ENCODE measurements at places on chromosomes 7 and 10.

DNA sequence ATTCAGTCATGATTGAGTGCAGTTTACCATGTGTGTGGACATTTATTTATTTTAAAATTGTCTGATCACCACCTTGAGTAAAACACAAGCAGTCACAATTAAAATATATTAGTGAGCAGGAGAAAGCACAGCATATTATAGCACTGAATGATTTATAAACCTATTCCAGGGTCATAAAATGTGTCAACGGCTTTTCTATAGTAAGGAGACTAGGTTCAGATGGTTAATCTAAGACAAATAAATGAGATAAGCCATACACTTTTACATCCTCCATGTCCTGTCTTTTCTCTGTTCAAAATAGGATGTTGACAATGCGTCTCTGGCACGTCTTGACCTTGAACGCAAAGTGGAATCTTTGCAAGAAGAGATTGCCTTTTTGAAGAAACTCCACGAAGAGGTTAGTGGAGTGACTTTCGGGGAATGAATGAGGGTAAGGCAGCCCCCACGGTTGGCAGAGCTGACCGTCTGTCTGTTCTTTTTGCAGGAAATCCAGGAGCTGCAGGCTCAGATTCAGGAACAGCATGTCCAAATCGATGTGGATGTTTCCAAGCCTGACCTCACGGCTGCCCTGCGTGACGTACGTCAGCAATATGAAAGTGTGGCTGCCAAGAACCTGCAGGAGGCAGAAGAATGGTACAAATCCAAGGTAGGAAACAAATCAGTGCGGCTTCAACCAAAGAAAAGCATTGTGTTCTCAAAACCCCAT lies 5.4 kb downstream of the VIM start:
- no peak for DNase-seq

DNA sequence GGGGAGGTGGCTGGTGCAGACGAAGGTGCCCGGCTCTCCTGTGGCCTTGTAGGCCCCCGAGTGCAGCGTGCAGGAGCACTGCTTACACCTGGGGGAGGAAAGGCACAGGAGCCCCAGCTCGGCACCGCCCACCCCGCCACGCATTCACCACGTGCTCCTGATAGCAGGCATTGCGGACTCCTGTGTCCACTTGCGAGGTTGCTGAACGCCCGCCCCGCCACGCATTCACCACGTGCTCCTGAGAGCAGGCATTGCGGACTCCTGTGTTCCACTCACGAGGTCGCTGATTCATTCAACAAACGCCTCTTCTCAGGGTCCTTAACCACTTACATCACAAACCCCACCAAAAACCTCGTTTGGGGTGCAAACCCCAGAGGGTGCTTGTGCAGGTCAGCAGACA lies 13.9 kb downstream of the MICALL2 start:
- DNase-seq: no peak

DNA sequence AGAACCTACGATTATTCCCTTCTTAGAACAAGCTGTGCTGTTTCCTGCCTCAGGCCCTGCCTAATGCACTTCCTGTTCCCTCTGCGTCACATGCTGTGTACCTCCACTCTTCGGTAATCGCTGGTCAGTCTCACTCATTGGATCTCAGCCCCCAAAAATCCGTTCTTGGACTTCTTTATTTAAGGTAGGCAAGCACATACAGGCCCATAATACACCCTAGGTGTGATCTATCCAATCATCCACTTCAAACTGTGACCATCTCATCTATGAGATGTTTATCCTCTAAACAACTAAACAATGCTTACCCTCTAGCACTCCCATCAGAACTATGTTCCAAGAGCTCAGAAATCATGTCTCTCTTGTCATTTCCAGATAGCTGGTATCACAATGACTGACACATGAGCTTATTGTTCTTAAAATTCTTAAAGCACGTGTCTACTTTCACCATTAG lies 83.9 kb downstream of the CADPS2 start:
- DNase-seq: no peak

DNA sequence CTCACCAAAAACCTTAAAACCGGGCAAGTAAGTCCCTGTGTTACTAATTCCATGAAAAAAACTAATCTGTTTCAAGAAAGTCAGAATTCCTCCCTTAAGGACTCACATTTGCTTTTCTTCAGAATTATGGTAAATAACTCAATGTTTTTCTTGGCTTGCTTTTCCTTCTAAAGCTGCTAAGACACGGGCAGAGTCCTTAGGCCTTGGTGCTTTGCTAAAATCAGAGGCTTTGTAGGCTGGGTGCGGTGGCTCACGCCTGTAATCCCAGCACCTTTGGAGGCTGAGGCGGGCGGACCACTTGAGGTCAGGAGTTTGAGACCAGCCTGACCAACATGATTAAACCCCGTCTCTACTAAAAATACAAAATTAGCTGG lies 32.0 kb downstream of the GNA12 start:
- no peak for DNase-seq

DNA sequence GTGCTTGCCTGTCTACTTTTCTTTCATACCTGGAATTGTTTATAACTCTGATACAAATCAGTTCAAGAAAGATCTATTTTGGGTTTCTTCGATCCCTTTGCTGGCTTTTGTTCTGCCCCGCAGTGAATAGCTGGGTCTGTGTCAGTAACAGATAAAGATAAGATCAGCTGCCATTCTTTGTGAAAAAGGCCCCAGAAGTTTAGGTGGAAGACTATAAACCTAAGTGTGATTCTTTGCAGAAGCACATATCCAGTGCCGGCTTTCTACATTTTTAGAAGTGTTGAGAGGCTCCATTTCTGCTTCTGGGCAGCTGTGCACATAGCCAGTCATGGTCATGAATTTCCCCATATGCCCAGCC lies 686.4 kb upstream of the C7orf33 start:
- no peak for DNase-seq

- DNase-seq: no peak
These were observed 25.5 kb downstream of the FGFBP3 start for GRCh38 chr10:91883549-91884444.

GRCh38 chr7:30062587-30062986 lies 34.4 kb downstream of the PLEKHA8 start:
- no peak for DNase-seq

DNA sequence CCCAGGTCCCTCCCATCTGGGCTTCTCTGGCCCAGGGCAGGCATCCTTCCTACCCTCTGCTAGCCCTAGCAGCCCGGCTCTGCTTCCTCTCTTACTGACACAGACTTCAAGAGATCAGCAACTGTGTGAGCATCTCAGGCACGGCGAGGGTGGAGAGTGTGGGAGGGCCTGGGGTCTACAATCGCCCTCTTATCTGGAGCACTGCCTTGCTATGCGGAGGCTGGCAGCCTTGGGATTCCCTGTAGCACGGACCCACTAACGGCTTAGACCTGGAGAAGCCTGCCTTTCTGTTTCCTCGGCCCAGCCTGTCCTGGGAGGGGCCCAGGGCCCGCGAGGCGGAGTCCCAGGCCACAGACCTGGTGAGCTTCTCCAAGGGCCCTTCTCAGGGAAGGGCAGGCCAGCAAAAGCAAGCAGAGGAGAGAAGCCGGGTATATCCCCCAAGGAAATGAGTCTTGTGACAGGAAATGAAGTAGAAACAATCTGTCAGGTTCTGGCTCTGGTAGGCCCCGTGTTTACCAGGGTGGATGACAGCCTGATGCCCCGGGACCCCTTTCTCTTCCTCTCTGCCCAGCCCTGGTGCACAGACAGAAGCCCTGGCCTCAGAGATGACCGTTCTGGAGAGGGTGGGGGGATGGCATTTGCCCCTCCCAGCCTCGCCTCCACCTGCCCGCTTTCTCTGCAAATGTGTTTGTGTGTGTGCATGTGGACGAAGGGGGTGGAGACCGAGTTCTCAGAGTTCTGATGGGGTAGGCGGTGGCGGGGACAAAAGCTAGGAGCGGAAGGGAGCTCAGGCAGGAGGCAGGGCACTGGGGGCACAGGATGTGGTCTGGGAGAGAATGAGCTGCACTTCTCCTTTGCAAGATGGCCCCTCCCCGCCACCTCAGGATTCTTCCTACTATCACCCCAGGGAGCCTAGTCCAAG lies 2.5 kb downstream of the LRCH4 start:
- peak; percentile 35 for DNase-seq

DNA sequence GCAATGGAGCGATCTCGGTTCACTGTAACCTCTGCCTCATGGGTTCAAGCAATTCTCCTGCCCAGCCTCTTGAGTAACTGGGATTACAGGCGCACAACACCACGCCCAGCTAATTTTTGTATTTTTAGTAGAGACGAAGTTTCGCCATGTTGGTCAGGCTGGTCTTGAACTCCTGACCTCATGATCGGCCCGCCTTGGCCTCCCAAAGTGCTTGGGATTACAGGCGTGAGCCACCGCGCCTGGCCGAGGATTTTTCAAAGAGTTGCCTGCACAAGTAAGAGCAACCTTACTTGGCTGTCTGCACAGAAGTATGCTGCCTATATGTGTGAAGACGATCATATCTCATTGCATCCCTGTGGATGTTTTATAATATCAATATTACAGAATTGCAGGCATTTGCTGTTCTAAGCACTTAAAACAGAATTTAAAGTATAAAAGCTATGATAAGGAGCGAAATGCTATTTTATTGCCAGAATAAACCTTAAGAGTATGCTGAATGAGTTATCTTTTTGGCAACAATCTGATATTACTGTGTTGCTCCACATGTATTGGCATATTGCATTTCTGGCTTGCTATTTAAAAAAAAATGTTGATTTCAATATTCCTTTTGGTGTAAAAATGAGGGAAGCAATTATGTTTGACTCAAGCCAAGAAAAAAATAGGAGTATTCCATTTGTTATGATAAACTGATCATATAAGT lies 379.4 kb upstream of the SEMA3D start:
- DNase-seq: no peak

DNA sequence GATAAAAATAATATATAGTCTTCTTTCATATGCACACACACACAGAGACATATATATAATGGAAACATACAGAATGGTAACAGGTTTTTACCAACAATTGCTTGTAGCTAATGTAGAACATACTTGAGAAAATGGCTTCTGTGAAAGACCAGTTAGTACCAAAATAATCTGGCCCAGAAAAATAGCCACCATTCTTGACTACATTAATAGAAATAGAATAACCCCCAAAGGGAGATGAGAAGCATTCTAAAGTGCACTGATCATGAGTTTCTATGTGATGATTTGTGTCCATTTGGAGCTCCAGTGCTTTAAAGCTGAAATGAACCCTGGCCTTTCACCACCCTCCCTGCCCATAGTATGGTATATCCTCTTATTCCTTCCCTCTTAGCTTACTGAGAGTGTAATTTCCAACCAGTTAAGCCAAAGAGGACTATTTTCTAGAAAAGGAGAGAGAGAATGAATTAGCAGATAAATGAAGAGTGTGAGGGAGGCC lies 22.9 kb upstream of the IFIT2 start:
- no peak for DNase-seq

DNA sequence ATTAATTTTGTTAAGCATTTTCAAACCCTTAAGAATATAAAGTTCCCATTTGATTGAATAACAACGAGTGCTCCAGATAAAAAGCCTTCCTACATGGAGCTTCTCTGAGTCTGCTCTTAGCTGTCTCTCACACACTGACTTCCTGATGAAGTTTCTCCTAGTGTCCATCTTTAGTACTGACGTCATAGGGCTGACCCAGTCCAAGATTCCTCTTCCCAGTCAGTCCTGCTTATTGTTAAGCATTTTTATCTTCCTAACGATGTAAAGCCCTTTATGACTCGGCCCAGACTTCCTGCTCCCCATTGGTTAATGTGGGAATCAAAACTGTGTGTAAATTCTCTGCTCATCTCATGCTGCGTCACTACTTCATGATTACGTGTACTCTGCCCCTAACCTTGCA lies 398.8 kb downstream of the TFEC start:
- DNase-seq: no peak

- DNase-seq: no peak
These were observed 59.4 kb downstream of the CALCR start for GRCh38 chr7:93515144-93515543.

- no peak for DNase-seq
These were observed 55.6 kb downstream of the GALNT11 start for GRCh38 chr7:152081088-152081487.

GRCh38 chr10:102010961-102011360 lies 45.0 kb downstream of the ARMH3 start:
- no peak for DNase-seq

DNA sequence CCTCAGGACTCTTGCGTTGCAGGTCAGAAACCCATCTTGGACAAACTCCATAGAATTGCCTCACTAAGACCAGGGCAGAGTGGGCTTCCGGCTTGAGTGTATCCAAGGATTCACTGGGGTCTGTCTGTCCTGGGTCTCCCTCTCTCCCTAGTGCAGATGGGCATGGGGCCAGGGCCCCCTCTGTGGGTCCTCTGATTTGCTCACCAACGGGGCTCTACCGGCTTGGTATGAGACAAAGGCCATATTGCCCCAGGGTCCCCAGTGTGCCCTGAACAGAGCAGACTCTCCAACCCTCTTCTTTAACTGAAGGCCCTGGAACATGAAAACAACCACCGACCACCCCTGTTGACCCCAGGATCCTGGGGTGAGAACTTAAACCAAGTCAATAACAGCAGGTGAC lies 68.2 kb upstream of the CHST15 start:
- DNase-seq: no peak

DNA sequence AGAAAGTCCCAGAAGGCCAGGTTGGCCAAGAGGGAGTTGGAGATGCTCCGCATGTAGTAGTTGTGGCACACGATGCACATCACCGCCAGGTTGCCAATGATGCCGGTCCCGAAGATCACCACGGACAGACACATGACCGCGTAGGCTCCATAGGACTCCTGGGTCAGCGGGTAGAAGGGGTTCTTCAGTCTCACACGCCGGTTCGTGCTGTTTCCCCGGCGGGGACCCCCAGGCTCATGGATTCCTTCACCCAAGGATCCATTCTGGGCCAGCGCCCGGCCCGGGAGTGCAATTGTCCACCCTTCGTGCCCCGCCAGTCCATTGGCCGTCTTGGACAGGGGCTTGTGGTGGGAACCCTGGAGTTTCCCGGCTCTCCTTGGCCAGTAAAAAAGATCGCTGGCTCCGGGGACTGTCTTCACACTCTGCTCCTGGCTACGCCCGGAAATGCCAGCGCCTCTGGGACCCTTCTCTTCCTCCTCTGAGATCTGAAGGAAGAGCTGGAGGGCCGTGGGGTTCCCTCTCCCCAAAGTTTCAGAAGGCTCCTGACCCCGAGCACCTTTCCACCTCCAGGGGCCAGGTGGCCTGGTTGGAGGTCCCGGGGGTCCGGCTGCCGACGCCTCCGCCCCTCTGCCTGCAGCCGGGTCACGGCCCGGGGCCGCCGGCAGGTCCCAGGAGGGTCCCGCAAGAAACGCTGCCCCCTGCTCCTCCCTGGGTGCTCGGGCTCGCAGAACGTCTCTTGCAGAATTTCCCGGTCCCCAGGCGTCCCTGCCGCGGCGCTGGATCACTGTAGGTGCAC lies 1.3 kb downstream of the GPR37 start:
- no peak for DNase-seq

GRCh38 chr10:122503012-122503411 lies 41.7 kb downstream of the HTRA1 start:
- no peak for DNase-seq

All from activated T-helper 1 cell treated with anti-CD3 and anti-CD28 coated beads, Interleukin-2, amount 50 U/mL, for 16 hours (primary cell).